ENCODE measurements at places on chromosomes 1 and 21.

- no peak for DNase-seq
Measured at GRCh38 chr21:45574081-45574501, 31.9 kb upstream of the SLC19A1 start.

DNA sequence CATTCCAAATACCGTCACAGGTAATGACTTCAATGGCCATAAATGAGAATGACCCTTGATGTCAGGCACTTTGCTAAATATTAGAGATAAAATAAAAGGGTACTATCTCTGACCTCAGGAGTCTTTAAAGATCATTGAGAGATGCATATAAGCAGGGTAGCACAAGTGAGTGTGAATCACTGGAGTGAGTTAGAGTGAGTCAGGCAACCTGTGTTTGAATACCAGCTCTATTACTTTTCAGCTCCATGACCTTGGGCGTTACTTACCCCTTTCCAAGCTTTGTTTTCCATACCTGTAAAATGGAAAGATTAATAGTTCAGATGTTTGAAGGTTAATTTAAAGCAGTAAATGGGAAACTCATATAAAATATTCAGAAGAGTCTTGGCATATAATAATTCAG is 1058.0 kb upstream of the ADGRL4 start:
- no peak for DNase-seq

- DNase-seq: no peak
Measured at GRCh38 chr1:151618470-151618869, 6.6 kb downstream of the SNX27 start.

DNA sequence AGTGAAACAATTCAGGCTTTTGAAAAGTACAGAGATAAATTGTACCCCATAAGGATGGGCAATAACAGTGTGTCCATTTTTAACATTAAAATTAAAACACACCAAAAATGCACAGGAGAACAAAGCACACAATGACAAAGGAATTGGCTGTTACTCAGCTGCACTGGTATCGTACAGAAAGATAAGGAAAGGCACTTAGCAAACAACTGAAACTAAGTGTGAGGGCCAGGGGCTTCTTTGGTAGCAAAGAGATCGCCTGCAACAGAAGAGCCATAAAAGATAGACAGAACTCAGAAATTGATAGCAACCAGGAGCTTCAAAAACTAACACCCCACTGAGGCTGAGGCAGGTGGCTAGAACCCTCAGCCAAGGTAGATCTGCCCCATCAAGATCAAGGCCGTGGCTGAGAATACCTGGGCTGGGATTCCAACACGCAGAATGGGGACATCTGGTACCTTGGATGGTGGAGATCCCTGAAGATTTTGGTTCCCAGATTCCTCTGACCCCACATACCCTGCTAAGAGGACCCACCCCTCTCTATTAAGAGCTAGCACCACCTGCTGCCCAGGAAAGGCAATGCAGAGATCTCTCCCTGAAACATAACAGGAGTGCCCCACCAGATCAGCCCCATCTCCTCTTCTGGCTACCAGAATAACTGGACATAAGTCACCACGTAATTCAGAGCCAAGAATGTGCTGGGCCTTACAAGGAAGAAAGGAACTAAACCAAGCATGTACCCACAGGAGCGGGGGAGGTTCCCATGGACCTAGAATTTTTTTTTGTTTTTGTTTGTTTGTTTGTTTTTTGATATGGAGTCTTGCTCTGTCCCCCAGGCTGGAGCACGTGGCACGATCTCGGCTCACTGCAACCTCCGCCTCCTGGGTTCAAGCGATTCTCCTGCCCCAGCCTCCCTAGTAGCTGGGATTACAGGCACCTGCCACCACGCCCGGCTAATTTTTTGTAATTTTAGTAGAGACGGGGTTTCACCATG is 16.2 kb downstream of the PLEKHO1 start:
- DNase-seq: peak; percentile 56

- peak; percentile 13 for DNase-seq
Measured at GRCh38 chr1:119254067-119254720, 113.7 kb upstream of the WARS2 start.
